NCI-H1436 treated with DMSO at 0.1 percent for 48 hours (cell line): ENCODE measurements at places on chromosomes 3 and 15.
A peak's percentile ranks its signal among the peaks of the same experiment; 100 is the strongest.

DNA sequence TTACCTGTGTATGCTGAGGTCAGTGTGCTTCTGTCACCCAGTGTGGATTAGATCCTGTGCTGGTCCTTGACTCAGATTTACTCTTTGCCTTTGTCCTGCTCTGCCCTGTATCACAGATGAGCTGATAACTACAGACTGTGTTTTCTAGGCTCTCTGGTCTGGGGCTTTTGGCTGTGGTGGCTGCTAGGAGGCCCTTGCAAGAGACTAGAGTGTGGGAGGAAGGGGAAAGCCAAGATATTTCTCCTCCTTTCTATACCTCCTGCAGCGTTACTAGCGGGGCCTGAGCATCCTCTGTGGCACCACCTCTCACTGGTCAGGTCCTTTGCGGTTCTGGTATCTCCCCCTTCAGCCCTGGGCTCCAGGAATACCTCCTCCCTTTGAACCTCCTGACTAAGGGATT, 282.3 kb upstream of the TBC1D5 start:
- DNase-seq, result no peak

DNA sequence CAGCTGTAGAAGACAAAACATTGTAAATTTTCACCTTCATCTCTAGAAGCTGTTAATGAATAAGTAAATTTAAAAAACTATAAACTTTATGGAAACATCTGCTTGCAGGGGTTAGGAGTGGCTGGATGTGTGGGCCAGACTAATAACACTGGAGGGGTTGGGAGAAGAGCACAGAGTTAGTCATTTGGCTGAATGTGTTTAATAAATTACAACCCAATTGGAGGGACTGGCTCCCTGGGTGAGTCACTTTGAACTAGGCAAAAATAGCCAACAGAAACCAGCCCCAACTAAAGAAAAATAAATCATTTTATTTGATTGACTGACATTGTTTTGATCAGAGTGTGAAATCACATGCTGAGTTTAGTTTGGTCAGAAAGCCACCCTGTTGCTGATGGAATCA, 21.8 kb downstream of the DGKG start:
- DNase-seq, result no peak

DNA sequence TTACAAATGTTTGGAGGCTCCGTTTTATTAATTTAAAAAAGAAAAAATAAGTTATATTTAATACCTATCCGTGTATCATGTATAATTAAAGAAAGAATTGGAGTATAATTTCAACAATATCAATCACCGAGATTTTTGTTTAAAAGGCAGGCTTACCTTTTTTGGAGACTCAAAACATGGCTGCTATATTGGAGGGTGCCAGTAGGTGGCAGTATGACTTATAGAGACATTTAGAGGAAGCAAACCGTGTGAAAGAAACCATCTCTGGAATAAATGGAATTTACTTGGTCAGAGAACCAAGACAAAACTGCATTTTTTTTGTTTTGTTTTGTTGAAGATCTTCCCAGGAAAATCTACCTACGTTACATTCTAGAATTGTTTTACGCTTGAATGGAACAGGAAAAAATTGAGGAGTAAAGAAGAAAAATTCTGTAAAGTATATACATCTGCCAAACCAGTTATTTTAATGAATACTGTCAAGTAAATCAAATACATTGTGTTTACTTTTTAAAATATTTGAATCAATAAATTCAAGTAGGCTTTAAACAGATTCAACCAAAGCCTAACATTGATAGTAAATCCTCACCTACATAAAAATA, 802.6 kb upstream of the ALCAM start:
- DNase-seq, result no peak

DNA sequence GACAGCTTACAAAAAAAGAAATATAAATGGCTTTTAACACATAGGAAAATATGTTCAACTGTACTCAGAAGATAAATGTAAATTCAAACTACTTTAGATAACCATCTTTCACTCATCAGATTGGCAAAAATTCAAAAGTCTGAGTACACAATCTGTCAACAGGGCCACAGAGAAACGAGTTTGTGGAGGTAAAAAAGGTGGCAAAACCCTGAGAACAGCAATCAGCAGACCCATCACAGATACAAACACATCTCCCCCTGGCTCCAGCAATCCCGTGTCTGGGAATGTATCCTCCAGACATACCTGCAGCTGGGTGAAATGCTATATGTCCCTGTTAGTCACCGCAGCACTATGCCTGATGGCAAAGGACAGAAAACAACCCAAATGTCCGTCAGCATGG, 149.5 kb downstream of the OSBPL10 start:
- DNase-seq, result no peak

GRCh38 chr3:45236964-45237363, 10.9 kb upstream of the TMEM158 start:
- DNase-seq, result no peak

GRCh38 chr15:69412701-69413100, 1.4 kb upstream of the KIF23 start:
- DNase-seq, result no peak

DNA sequence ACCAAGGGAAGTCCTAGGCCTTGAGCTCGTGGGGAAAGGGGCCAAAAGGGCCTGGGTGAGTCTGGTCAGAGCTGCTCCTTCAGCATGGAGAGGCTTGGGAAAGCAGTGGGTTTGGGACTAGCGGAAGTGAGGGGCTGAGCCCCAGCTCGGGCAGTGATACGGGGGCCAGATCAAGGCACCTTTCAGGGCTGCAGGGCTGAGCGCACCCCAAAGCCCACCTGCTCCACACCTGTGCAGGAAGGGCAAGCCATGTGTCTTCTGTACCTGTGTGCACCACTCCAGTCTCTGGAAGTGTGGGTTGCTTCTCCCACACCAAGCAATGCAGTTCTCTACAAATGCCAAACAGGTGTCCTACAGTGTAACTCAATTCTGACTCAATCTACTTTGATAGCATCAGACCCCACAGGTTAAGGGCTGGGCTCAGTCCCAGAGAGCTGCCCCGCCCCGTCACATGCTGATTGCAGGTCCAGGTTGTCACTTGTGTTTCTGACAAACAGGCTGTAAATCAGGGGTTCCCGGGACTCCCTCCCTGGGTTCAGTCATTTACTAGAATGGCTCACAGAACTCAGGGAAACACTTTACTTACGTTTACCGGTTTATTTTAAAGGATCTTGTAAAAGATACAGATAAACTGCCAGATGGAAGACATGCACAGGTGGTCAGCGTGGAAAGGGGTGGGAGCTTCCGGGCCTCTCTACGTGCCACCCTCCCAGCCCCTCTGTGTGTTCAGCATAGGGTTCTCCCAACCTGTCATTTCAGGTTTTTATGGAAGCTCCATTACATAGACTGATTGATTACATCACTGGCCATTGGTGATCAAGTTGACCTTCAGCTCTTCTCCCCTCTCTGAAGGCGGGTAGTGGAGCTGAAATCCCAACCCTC, 28.8 kb upstream of the KLF13 start:
- DNase-seq, result no peak

GRCh38 chr3:132360717-132361116, 43.5 kb downstream of the ACP3 start:
- DNase-seq, result no peak

DNA sequence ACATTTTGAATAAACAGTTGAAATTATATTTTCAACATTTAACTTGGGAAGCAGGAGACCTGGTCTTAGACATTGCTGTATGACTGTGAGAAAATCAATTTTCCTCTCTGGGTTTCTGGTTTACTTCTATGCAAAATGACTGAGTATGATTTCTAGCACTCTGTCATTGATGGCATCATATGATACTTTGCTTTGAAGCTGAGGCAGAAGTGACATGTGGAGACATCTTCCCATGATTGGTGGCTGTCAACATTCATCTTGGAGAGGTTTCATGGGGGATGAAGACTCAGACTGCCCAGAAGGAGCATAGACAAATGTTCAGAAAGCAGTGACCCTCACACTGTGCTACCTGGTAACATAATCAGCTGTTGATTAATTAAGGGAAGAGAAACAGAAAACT, 477.9 kb downstream of the PDCD6IP start:
- DNase-seq, result no peak

DNA sequence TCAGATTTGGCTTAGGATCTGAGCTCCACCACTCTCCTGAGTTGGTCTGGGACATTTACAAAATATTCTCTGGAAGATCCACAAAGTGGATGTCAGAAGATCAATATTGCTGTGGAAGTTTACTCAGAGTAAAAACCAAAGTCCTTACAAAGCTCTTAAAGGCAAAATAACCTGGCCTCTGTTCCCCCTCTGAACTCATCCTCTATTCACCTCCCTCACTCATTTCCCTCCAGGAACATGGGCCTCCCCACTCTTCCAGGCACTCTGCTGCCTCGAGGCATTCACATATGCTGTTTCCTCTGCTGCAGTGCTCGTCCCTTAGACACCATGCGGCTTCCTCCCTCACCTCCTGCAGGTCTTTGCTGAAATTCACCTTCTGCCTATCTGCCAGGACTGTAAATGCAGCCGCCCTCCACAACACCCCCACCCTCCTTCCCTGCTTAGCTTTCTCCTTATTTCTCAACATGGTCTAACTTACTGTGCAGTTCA, 19.1 kb upstream of the CCDC174 start:
- no peak for DNase-seq

GRCh38 chr3:161510510-161511260, 14.1 kb downstream of the OTOL1 start:
- peak; percentile 7 for DNase-seq

- no peak for DNase-seq
Observed at GRCh38 chr3:26623419-26624208, 1.0 kb downstream of the LRRC3B start.

- no peak for DNase-seq
Observed at GRCh38 chr3:122184591-122184929, 1.1 kb downstream of the CASR start.

DNA sequence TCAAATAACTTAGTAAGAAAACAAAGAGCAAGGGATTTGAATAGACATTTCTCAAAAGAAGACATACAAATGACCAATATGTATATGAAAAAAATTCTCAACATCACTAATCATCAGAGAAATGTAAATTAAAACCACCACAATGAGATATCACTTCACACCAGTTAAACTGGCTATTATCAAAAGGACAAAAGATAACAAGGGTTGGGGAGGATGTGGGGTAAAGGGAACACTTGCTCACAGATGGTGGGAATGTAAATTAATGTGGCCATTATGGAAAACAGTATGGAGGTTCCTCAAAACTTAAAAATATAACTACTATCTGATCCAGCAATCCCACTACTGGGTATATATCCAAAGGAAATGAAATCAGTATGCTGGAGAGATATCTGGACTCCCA, 46.0 kb upstream of the RYK start:
- DNase-seq, result no peak

DNA sequence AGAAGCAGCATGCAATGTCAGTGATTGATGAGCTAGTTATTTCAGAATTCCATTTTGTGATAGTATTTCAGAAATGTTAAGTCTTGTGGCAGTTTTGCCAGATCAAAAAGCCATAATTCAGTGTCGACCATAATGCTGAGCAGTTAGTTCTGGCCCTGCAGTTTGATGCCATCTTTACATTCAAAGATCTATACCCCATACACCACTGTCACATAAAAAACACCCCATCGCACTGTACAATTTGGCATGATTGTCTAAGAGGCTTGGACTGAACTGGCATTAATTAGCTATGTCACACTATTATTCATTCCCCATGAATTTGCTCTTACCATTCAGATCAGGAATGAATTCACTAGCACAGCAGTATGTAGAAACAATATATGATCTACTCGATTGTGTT, 127.7 kb upstream of the EPHA3 start:
- DNase-seq, result no peak

DNA sequence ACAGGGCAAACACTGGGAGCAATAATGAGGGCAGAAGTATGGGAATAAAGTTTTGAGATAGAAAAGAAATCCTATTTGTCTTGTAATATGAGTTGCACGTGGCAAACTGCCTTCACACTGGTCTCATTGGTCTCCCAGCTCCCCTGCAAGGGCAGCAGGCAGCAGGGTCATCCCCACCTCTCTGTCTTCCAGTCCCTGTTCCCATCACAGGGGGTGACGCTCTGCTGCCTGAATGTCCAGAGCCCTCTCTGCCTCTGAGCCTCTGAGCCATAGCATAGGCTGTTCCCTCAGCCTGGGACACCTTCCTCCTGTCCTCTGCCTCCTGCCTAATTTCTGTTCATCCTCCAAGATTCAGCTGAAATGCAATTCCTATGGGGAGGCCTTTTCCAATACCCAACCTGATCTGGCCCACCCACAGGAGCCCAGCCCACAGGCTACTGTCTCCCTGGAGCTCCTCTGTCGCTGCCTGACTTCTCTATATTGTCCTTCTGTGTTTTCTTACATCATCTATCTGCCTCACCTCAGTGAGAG, 12.1 kb upstream of the SKOR1 start:
- DNase-seq, result no peak

GRCh38 chr3:5072100-5072816, 49.8 kb upstream of the ARL8B start:
- no peak for DNase-seq

GRCh38 chr3:14780927-14781507, 37.7 kb upstream of the FGD5 start:
- DNase-seq, result peak; percentile 0

DNA sequence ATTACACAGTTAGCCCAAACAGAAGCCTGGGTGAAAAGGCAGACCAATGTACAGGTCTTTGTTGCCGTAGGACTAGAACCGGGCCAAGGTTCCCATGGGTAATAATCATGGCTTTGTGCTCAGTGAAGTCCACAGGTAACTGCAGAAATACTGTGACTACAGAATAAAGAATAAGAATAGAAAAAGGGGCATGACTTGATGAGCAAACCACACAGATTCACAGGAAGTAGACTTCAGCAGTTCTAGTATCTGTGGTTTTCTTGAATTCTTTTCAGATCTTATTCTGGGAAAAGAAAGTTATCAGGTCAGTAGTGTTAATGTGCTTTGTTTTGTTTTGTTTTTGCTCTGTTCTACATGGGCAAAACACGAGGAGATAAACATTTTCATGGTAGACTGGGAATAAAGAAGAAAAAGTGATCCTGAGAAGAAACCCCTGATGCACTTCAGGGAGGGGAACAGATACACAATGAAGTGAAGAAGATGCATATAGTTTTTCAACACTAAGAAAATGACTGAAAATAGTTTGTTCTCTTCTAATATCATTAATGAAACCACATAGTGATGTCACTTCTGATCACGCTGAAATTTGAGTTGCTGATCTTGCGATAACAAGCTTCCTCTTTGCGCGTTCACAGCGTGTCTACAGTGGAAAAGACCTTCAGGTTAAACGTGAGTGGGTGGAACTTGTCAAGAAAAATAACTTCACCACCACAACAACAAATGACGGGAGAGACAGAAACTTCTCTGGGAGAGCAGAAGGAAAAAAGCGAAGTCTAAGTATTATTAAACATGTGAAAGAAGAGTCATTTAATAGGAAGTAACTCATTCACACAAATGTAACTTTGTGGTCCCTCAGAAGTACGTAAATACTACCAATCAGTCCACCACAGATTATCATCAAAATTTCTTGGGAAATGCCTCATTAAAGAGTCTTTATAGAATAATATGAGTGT, 315.8 kb upstream of the SATB1 start:
- no peak for DNase-seq

- DNase-seq, result no peak
Observed at GRCh38 chr15:38053205-38053604, 118.8 kb downstream of the TMCO5A start.

- DNase-seq, result no peak
Observed at GRCh38 chr3:103210583-103210982, 775.8 kb downstream of the ZPLD1 start.

GRCh38 chr3:197907196-197907595, 42.8 kb upstream of the RPL35A start:
- no peak for DNase-seq
